ENCODE measurements at places on chromosomes 3 and 15.

DNA sequence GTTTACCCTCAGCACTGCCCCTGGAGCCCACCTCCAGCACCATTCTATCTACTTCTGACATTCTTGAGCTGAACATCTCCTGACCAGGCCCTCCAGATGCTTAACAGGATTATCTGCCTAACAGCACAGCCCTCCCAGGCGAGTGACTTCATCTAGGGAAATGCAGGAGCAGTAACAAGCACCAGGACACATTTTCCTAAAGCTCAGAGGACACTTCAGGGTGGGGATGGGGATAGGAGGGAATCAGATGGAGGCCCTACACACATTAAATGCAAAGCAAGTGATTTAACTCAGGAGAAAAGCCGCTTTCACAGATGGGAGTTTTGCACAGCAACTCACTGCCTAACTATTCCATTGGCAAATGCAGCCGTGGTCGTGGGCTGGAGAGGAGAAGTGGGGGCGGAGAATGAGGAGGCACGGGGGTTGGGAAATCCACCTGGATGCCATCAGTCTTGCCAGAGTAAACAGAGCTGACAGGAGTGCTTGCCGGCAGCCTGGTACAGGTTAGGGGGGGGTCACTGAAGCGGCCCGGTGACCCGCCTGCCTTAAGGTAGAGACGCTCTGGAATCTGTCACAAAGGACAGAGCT, 21.3 kb upstream of the BNC1 start:
- no peak for DNase-seq

DNA sequence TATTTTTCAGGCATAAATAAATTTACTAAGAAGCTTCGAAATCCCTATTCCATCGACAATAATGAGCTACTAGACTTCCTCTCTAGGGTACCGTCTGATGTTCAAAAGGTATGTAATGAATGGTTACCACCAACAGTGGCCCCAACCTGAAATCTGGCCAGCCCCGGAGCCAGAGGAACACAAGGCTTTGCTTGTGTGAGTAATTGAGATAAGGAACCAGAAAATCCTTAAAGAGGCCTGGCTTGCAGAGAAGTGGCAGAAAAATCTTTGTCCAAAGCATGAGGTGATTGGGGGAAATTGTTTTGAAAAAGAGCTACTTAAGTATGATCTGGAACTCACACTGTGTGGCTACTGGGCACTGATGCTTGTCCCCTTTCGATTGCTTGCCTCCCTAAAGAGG, 245.3 kb downstream of the MCTP2 start:
- no peak for DNase-seq

- no peak for DNase-seq
Observed at GRCh38 chr3:38521391-38521987, 25.3 kb downstream of the EXOG start.

DNA sequence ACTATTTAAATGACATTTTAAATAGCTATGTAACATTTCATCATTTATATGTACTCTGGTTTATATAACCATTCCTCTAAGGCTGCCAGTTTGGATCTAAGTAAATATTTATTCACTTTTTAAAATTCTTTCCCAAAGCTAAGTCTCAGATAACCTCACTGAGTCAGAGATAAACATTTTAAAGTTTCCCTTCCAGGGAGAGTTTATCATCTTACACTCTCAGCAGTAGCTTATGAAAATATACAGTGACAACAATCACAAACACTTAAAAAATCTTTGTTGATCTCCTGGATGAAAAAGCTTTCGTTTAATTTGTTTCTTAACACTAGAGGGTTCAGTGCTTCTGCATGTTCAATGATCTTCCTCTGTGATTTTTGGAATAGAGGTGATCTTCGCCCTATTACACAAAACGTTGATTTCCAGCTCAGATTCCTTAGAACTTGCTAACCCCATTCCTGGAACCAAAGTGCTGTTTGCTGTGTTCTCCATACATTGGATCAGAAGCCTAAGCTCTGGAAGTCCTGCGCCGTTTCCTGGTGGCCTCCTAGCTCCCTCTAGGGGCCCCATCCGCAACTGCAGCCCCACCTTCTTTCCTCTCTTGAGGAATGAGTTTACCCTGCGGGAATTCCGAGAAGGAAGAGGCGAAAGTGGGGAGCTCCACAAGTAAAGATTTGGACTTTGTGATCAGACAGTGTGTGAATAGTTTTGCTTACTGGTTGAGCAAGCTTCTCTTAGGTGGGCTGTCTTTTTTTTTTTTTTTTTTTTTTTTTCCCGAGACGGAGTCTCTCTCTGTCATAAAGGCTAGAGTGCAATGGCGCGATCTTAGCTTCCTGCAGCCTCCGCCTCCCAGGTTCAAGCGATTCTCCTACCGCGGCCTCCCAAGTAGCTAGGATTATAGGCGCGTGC, 29.3 kb upstream of the SACM1L start:
- DNase-seq = peak; percentile 70
